ENCODE measurements at places on chromosomes 3 and 15.
A peak's percentile ranks its signal among the peaks of the same experiment; 100 is the strongest.

GRCh38 chr15:62564886-62565633, 400.0 kb upstream of the C2CD4B start:
- DNase-seq: no peak

- peak; percentile 63 for DNase-seq
These were observed 189.2 kb downstream of the ECT2 start for GRCh38 chr3:172939651-172940293.

- DNase-seq: no peak
These were observed 25.8 kb downstream of the ARHGEF3 start for GRCh38 chr3:56775838-56776555.

DNA sequence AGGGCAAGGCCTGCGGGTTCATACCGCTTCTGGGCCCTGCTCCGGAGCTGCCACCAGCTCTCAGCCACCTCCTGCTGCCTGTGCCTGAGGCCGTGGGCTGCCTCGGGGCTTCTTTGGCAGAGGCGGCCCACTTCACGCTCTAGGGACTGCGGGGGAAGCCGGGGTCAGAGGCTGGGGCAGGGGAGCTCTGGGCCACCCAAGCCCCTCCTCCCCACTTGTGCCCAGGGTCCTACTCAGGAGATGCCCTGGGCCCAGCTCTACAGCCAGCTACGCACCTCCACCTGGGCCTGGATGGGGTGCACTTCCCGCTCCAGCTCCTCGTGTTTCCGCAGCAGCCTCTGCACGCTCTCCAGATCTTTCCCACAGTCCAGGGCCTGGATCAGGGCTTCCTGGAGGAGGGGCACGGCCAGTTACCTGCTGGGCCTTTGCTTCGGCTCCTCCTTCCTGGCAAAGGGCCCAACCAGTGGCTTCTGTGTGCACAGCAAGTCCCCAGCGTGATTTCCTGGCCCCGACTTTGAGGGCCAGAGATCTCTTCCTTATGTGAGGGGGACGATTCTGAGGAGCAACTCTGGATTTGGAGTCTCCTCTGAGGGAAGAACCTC, 24.0 kb downstream of the PLA2G4B start:
- no peak for DNase-seq

DNA sequence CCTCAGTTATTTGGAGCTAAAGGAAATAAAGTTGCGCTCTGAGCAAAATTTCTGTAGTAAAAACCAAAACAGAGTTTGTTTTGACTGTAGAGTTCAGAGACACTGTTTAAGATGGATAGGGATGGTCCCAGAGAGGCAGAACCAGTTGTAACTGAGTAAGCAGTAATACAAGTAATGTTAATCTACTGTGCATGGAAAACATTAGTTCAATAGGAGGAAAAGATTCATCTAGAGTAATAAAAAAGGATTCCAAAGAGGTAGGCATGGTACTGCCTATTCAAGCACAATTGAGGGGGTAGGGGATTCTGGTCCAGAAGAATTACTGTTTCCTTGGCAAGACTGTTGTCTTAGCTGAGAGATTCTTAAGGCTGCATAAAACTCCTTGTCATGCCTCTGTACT, 77.4 kb downstream of the RASA2 start:
- no peak for DNase-seq

DNA sequence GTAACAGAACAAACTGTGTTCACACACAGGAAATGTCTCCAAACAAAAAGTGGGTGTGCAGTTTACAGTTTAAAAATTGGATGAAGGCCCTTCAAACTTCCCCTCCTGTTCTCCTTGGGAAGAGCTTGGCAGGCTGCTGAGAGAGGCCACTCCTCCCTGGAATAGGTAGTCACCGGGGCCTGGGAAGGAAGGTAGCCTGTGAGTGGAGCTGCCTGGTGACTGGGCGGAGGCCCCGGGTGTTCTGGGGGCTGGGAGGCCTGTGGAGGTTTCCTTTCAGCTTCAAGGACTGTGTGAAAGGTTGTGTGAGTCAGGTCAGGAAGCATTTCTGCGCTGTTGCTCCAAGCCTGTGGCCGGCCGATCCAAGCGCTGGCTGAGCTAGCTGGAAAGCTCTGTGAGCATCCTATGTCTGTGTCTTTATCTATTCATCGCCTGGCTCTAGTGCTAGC, 14.1 kb downstream of the SLCO3A1 start:
- DNase-seq: peak; percentile 97

DNA sequence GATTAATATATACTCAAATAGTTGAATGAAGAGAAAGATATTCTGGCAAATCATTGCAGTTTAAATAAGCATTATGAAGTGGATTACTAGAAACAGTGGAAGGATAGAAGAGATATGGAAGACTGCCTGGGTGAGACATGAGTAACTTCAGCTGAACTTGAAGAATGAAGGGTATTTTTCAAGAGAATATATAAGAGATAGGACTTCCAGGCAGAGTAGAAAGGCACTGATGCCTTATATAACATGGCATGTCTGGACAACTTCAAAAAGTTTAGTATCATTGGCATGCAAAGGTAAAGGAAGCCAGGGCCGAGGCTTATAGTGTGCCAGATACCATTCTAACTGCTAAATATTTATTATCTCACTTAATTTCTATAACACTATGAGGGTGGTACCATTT, 126.5 kb upstream of the SLC7A14 start:
- DNase-seq: no peak

DNA sequence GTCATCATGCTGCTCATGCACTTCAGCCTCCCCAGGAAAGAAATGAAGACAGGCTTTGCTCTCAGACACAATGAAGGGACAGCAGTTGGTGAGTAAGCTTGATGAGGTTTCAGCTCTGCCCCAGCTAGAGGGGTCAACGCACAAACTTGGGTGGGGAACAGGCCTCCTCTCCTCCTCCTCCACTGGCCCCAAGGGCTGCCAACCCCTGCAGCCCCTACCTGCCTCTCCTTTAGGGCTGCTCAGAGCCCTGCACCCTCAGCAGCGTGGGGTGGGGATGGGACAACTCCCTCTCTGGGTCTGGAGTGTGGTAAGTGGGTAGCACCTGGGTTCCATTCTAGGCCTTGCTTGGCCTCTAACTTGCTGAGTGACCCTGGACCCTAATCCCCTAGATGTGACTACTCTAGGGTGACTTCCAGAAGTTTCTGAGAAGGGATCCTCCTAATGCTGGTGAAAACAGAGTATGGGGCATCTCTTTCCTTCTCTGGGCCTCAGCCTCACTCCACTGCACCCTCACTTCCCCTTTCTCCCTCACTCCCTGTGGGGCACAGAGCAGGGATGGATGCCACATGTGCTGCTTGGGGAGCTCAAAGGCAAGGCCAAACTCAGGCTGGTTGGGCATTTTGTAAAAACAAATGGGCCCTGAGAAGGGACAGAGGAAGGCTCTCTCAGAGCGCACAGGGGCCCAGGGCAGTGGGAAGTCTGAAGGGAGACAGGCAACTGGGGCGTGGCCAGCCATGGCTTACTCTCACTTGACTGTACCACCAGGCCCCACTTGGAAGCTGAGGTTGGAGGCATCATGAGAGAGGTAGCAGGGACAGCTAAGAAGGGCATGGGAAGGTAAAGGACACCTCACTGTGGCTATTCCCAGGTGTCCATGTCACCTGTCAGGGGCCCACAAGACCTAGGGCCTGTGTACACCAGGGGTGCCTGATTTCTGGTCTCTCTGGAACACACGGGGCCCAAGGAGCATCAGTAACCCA, 64.0 kb downstream of the SYNM start:
- no peak for DNase-seq

- DNase-seq: peak; percentile 7
These were observed 61.0 kb downstream of the SCAPER start for GRCh38 chr15:76844096-76844495.

DNA sequence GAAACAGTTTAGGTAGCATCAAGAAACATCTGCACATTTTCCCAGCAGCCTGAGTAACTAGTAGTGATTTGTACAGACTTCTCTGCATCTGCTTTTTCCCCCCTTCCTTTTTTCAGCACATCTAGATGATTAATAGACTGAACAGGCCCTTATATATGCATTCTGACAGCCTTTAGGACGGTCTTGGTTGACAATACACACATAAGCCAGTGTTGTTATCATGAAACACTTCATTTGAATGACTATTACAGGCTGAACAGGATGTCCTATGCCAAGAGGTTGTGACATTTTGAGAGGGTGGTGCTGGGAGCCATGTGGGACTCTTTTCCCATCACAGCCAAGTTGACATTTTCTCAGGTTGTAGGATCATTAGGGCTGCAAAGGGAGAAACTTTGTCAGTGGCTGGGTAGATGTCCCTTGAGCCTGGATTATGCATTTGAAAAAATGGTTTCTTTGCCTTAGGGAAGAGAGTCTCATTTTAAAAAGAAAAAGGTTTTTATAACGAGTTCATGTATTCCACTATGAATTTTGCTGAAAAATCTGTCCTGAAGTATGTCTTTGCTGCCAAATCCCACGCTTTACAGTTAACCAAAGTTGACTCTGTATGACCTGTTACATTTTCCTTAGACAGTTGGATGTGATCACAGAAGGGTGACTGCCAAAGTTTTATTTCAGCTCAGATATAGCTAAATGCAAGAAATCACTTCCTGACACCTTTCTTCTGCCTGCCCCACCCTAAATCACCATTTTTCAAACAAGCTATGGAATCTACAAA, 73.7 kb downstream of the FILIP1L start:
- DNase-seq: peak; percentile 63

GRCh38 chr15:65207280-65207840, 3.9 kb downstream of the CILP start:
- DNase-seq: no peak

GRCh38 chr15:90814191-90814821, 54.1 kb upstream of the FURIN start:
- no peak for DNase-seq

DNA sequence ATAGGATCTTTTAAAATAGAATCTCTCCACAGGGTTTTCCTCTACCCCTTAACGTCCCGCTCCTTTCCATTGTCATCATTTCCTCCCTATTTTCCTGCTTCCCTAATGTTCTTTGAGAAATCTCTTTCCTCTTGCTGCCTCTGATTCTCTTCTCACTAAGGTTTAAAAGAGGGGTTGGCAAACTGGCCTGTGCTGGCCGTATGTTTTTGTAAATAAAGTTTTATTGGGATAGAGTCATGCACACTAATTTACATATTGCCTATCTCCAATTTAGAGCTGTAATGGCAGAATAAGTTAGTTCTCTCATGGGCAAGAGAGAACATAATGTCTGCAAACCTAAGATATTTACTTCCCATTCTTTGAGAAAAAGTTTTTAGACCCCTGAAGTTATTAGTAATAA, 25.0 kb downstream of the MRPL3 start:
- DNase-seq: no peak

DNA sequence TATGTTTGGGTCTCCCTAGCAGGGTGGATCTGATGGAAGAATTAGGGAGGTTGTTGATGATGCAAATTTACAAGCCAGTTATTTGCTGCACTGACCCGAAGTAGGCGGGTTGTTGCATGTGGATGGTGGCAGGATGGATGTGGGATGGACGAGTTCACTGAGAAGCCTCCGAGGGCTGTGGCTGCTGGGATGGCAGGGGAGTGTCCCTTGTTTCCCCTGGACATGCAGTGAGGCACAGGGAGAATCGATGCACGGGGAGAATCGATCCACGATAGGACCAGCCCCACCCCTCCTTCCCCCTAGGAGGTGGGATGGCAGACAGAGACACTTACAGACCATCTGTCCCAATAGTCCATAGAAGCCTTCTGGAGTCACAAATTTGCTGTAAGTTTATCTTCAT, 31.0 kb upstream of the KLF13 start:
- DNase-seq: no peak

GRCh38 chr15:75028991-75029377, 5.6 kb downstream of the PPCDC start:
- DNase-seq: no peak

- DNase-seq: peak; percentile 60
These were observed 139.5 kb downstream of the TJP1 start for GRCh38 chr15:29682781-29683180.

DNA sequence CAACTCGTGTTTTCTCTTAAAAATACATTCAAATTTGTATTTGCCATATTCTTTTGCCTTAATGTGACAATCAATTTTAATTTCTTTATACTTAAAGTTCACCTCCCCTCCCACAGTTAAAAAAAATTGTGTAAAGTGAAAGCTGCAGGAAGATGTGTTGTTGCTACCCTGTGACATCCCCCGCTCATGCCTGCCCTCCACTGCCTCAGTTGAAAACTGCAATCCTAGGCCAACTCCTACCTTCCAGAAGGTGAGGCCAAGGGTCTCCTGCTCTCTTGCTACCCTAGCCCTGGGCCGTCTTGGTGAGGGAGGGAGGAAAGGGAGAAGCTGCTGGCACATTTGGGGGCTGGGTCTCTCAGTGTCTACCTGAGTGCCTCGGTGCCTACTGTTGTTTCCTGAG, 57.0 kb upstream of the CMTM7 start:
- DNase-seq: peak; percentile 8

GRCh38 chr15:75895731-75896130, 7.9 kb upstream of the FBXO22 start:
- no peak for DNase-seq

GRCh38 chr3:45691842-45692241, 2.6 kb downstream of the SACM1L start:
- DNase-seq: no peak

GRCh38 chr3:194100856-194101390, 35.0 kb upstream of the HES1 start:
- no peak for DNase-seq

GRCh38 chr3:124201786-124202185, 209.9 kb upstream of the ROPN1 start:
- DNase-seq: no peak

GRCh38 chr15:53807501-53807900, 48.0 kb upstream of the WDR72 start:
- no peak for DNase-seq

- peak; percentile 2 for DNase-seq
These were observed 258.3 kb downstream of the DIPK2A start for GRCh38 chr3:144229953-144230352.

GRCh38 chr3:107684431-107684925, 161.7 kb downstream of the BBX start:
- DNase-seq: no peak

DNA sequence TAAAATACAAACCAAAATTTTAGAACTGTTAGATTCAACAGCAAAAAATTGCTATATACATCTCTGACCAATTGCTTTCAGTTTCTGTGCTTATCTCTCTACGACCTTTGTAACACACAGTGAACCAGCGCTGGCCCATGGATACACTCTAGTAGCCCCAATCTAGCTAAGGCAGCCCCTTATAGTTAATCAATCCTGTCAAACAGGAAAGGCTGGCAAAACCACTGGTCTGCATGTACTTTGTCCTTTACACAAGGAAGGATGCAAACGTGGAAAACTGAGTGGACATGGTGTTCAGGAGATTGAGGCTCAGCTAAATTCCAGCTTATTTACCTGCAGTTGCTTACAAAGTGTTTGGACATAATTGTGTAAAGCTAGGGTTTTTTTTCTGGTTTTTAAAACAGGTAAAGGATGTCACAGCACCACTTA, 25.9 kb downstream of the ADGRG7 start:
- DNase-seq: no peak

DNA sequence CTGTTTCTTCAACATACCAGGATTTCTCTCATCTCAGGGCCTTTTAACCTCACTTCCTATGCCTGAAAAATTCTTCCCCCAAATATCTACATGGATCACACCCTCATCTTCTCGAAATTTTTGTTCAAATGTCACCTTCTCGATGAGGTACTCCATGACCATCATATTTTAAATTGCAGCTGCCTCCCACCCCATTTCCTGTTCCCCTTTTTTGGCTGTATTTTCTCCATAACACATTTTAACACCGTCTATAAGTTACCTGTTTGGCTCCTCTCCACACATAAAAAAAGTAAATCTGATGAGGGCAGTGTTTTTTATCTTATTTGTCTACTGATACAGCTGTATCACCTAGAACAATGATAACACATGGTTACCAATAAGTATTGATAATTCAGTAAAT, 20.7 kb upstream of the ZBED2 start:
- no peak for DNase-seq

GRCh38 chr15:85615930-85616329, 178.8 kb downstream of the KLHL25 start:
- DNase-seq: peak; percentile 43
